ENCODE measurements at places on chromosomes 11 and 22.

GRCh38 chr11:70423523-70424505 is 25.5 kb downstream of the CTTN start:
- DNase-seq: no peak

DNA sequence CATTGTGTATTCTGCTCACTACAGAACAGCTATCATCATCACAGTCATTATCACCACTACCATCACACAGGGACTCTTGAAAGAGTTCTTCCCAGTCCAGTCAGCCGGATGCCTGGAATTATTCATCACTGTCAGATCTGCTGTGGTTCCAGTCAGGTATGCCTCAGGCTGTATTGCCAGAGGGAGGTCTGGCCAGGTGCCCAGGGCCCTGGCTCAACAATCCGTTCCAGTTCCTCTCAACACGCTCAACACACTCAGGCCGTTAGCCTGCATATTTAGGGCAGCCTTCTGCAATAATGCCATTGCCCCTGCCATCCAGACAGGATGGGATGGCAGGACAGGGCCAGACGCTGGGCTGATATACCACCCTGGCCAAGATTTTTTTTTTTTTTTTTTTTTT is 28.6 kb upstream of the RASL10A start:
- peak; percentile 26 for DNase-seq

DNA sequence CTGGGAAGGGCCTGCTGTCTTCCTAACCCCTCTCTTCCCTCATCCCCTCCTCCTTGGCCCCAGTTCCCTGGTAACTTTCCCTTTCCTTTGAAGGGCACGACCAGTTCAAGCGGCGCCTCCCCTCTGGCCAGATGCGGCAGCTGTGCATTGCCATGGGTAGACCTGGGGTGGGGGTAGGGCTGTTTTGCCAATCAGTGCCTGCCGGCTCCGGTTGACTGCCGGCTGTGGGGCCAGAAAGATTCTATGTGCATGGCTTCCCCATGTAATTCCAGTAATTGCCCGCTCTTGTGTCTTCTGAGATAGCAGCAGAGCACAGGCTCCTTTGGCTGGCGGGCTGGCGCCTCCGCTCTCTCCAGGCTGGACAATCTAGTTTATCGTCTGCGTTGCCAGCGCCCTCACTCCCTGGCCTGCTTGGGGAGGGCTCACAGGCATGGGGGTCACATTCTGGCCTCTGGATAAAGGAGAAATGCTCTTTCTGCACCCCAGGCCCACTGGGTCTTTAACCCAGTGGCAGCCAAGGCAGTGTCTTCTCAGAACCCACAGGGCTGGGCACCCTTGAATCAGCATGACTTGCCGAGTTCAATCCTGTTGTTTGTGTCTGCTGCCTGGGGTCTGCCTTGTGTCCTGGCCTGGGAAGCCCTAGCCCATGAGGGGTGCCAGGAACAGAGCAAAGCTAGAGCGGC is 9.4 kb downstream of the SIDT2 start:
- no peak for DNase-seq

GRCh38 chr11:124643042-124643604 is 20.5 kb downstream of the TBRG1 start:
- no peak for DNase-seq

DNA sequence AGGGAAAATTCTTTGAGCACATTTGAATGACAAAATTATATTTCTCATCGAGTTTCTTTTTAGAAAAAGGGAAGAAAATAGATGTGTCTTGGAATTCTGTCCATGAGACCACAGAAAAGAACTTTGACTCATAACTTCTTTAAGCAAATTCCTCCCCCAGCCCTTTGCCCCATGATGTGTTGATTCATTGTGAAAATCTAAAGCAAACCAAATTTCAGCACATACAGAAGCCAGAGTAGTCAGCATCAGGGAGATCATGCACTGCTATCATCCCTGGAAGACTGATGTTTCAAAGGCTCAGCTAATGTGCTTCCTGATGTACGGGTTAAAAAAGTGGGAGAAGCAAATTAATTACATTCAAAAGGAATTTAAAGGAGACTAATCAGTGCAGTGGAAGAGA is 159.7 kb downstream of the FAT3 start:
- no peak for DNase-seq

DNA sequence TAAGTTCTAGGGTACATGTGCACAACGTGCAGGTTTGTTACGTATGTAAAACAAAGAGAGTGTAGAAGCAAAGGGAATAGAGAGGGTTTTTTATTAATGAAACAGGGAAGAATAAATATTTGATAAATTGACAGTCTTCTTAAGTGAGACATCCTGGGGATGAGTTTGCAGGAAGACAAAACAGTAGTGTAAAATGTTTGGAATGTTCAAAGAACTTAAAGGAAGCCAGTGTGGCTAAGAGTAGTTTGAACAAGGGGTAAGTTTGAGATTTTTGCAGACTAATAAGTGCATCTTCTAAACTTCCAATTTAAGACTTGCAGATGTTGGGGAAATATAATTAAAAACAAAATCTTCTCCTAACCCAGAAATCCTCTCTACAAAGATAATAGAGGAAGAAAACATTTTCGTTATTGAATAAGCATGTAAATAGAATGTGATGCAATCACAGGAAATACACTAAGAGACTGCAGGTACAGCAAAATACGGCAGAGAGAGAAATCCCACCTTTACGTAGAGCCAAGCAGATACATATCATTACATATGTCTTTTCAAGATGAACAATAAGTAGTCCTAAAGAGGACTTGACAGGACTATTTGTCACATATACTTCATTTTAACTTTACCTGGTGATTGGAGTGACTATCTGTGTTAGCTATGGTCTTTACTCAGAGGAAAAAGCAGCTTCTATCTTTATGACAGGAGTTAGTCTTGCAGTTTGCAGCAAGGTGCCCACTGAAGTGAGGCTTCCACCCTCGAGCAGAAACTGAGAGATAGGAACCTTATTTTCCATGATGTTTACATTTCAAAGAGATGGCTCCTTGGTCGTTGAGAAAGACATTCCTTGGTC is 402.1 kb downstream of the CNTN5 start:
- no peak for DNase-seq

- no peak for DNase-seq
Observed at GRCh38 chr22:29351042-29351441, 35.5 kb upstream of the RASL10A start.

DNA sequence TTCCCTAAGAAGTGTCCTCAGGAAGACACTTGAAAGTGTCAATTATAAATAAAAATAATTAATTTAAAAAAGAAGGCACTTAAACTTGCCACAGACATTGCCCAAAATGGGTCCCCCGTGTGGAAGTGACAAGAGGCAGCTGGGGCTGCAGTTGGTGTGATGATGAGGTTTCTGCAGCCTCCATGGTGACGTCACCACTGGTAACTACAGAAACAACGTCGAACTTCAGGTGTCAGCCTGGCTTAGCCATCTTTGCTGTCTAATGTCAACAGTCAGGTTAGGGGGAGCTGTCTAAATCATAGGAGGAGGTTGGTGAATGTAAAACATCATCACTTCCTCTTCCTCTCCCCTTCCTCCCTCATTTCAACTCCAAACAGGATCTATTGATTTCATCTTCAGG is 328.6 kb downstream of the MN1 start:
- no peak for DNase-seq

GRCh38 chr11:65810046-65810868 is 23.4 kb downstream of the OVOL1 start:
- no peak for DNase-seq

- no peak for DNase-seq
Observed at GRCh38 chr11:101862391-101863233, 52.2 kb upstream of the CEP126 start.

DNA sequence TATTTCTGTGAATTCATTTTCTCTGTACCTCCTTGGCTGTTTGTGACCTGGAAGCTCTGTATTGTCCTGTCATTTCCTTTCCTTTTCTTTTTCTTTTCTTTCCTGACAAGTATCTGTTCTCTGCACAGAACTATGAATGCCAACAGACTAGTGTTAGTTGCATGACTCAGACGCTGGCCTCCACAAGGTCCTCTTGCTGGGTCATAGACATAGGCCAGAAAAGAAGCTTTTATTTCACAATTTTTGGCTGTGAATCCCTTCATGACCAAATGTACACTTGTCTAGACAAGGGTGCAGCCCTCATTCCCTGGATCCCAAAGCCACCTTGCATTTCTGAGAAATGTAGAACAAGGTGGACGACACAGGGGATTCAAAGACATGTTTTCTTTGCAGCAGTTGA is 104.1 kb upstream of the MTNR1B start:
- DNase-seq: no peak

DNA sequence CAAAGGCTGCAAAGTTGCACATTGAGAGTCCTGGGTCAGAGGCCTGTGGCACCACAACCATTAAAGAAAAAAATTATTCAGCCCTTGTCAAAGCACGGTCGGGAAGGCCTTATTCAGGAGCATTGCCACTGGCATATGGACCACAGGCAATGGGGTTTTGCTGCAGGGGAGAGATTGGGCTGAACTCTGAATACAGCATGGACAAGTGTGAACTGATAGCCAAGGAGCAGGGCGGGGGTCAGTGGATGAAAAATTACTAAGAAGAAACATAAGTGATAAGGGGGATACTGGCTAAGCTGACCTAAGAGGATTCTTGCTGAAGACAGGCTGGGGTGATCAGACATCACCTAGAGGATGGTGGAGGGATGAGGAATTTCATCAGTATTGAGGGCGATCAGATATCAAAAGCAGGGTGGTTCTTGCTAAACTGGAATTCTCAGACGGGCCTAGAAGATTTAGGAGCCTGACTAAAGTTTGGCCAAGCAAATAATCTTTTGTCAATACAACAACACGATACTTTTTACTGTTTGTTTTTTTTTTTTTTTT is 3.3 kb upstream of the DGCR8 start:
- no peak for DNase-seq

DNA sequence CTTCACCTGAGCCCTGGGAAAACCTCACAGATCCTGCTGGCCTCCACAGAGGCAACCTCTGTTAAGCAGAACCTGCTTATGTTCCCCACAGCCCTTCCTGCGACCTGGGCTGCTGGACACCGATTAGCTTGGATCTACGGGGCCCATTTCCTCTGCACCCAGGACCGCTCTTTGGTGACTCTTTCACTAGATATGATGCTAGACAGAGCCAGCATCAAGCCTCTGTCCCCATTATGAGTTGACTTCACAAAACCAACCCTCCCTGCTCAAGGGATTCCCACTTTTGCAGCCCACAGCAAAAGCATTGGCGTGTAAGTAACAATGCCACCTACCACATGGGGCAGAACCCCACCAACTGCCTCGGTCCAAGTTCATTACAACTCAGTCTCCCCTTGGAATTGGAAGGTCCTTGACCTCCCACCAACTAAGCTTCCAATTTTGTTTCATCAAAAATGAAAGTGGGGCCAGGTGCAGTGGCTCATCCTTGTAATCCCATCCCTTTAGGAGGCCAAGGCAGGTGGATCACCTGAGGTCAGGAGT is 15.2 kb upstream of the TMPRSS4 start:
- no peak for DNase-seq

- no peak for DNase-seq
Observed at GRCh38 chr11:104000798-104001197, 35.6 kb upstream of the DDI1 start.

DNA sequence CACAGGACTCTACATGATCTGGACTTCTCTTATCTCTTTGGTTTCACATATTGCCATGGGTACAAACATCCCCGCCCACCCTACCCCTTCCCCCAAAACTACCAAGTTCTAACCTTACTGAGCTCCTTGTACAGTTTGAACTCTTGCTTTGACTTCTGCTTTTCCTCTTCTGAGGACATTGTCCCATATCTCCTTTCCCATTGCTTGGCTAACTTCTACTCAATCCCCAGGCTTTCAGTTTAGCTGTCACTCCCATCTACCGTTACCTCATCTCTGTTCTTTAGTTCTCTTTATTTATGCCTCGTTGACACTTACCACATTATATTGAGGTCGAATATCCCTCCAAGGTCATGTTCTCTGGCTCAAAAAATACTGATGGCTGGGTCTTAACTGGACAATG is 393.5 kb upstream of the CADM1 start:
- DNase-seq: no peak

- DNase-seq: no peak
Observed at GRCh38 chr11:4580124-4580523, 1.4 kb upstream of the OR52I2 start.

GRCh38 chr11:93370260-93370659 is 39.7 kb downstream of the DEUP1 start:
- no peak for DNase-seq

DNA sequence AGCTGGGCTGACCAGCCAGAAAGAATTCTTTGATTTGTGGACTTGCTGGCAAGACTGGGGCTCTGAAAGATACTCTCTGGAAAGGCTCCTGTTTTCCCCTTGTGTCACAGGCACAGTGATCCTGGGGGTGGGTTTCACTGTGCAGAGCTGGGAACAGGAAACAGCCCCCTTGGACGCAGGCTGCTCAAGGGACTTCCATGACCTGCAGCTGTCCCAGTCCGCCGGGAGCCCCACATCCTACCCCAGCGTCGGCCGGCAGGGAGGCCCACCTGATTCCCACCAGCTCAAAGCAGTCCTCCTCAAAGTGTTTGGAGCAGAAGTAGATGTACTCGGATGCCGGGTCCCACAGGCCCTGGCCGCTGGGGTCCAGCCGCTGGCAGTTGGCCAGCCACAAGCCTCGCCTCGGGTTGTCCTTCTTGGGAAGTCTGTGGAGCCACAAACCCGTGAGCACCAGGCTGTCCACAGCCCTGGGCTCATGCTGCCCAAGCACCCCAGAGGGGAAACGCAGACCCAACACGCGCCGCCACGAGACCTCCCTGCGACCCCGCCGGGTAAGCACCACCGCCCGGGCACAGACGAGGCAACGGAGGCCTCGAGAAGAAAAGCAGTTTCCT is 824 bp downstream of the THAP7 start:
- DNase-seq: no peak

DNA sequence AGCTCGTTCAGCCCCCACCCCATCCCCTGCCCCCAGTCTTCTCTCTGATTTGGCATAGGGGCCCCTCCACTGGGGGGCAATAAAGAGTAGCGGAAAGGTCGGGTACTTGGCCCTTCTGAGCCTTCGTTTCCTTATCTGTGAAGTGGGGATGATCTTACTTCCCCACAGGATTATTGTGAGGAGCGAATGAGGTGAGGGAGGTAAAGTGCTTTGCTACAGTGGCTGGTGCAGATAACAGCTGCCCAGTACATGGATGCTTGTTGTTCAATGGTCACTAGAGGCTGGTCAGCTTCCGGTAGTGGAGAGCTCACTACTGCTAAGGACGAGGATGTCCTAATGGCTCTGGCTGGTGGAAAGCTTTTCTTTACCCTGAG is 101.2 kb downstream of the CEP164 start:
- no peak for DNase-seq

- DNase-seq: no peak
Observed at GRCh38 chr11:2072551-2073261, 66.5 kb downstream of the IGF2 start.

GRCh38 chr11:112127056-112127455 is 36.8 kb downstream of the IL18 start:
- DNase-seq: no peak
